ENCODE measurements at places on chromosomes 4 and X.

DNA sequence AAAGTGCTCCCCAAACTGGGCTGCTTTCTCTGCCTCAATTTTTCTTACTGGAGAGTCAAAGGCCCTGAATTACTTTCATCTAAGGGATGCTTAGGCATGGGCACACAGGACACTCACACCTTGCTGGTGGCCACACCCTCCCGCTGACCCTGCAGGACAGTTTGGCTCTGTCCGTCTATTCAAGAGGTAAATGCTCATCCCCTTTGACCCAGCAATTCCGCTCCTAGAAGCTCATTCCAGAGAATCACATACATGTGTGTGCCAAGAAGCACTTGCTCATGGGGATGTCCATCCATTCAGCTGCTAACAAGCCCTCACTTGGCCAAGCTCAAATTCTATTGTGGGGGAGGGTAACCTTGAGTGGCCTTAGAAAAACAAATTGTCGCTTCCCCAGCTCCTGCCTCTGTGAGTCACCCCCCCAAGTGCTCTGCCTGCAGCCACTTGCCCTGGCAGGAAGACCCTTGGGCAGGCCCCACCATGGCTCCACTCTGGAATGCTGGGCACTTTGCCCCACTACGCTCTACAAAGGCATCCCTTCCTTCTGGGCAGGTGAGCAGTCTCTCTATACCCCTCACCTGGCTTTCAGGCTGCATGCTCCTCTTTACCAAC lies 54.5 kb downstream of the HTRA3 start:
- DNase-seq, result no peak

DNA sequence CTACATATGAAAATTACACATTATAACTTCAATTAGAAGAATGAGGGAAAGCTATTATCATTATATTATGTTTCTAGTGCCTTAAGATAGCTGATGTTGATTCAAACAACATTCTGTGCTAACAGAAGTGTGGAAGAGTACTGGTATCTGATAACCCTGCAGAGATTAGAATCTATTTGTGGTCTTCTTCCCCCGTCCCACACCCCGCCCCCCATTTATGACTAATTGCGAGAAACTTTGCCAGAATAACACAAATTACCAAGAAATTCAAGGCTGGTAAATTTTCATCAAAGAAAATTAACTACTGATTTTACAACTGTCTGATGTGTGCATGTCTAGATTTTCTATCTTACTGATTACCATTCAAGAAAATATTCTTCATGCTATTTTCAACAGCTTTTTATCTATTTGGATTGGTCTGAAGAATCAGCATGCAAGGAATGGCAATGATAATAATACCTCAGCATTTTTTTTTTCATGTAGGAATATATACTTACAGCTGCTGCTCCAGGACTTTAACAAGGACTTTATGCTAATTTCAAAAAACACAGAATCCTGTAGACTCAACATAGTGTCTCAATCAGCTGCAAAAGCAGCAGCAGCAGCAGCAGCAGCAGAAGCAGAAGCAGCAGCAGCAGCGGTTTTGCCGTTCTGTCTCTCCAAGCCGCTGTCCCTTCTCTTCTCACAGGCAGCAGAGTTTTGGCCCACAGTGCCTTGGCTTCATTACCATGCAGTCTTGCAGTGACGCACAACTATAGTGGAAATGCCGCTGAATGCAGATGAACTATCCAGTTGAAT lies 126.7 kb downstream of the FRYL start:
- DNase-seq, result no peak

GRCh38 chr4:106503116-106504050 lies 134.8 kb upstream of the GIMD1 start:
- DNase-seq, result no peak

GRCh38 chrX:84044051-84044450 lies 143.9 kb downstream of the RPS6KA6 start:
- no peak for DNase-seq

GRCh38 chr4:173269280-173269679 lies 64.9 kb downstream of the HMGB2 start:
- no peak for DNase-seq

GRCh38 chrX:155880586-155881157 lies 473 bp upstream of the VAMP7 start:
- DNase-seq, result no peak

DNA sequence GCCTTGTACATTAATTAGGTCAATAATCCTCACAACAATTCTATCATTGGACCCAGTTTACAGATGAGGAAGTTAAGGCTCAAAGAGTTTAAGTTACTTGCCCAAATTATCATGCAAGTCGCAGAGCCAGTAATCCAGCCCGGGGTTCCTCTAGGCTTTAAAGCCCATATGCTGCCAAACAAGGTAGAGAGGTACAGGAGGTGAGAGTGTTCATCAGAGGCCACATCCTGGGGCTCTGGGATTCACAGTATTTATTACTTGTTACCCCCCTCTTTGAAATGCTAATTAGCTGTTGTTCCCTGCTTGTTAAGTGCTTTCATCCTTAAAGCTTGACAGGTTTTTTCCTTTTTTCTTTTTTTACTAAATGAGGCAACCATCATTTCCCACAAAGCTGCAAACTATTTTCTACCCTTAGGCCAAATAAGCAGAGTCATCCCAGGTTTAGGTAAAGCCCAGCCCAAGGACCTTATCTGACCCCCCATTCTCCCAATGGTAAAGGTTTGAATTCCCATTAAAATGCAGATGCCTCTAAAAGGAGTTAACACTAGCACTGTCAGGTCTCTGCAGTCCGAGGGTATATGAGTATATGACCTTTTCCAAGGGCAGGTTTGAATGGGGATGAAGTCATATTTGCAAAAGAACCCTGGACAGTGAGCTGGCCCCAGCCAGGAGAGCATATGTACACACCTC lies 150.3 kb downstream of the SOX3 start:
- no peak for DNase-seq

- no peak for DNase-seq
Observed at GRCh38 chr4:7537853-7538400, 103.2 kb upstream of the PSAPL1 start.

DNA sequence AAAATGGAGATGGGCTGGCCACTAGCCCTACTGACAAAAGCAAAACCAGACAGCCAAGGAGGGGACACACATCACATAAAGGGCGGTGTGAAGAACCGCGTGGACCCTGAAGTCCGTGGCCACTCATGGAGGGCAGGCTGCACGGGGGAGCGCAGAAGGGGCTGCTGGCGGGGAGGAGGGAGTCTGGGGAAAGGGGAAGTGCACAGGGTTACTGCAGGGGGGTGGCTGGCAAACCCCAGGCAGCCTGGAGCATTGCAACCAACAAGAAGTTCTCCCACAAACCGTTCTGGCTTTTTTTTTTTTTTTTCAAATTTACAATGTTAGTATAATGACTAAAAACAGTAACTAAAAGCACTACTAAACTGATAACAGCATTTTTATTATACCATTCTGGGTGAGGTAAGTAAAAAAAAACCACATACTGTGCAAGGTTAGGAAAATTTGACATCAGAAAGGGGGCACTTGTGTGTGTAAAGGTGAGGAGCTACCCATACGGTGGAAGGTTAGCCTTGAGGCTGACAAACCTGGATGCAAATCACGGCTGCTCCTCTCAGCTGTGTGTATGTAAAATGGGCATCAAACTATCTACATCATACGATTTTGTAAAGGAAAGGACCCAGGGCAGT lies 87.1 kb downstream of the TSPAN5 start:
- DNase-seq, result no peak

- no peak for DNase-seq
Observed at GRCh38 chr4:135741583-135741982, 1540.0 kb upstream of the PABPC4L start.

- no peak for DNase-seq
Observed at GRCh38 chrX:55486736-55487135, 2.9 kb downstream of the USP51 start.

DNA sequence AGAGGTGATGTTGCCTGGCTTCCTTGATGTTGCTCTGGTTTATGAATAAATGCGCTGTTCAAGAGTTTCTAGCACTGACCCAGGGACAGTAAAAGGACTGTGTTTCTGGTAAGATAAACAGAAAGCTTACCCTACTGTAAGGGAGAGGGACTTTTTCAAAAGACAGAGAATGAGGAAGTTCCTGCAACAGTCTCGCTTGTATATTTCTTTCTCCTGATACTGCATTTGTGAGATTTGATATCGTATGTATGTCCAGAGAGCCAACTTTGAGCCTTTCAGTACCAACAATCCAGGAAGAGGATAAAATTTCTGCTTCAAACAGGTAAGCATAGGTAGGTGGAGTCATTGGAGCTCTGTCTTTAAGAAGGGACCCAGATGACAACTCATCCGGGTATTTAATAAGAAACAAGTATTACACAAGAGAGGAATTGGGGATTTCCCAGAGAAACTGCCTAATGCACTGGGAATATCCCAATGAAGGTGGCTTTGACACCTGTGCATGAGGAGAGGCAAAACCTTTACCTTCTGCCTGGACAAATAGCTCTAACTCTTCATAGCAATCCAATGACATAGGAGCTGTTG lies 773 bp downstream of the DAPP1 start:
- DNase-seq, result no peak

DNA sequence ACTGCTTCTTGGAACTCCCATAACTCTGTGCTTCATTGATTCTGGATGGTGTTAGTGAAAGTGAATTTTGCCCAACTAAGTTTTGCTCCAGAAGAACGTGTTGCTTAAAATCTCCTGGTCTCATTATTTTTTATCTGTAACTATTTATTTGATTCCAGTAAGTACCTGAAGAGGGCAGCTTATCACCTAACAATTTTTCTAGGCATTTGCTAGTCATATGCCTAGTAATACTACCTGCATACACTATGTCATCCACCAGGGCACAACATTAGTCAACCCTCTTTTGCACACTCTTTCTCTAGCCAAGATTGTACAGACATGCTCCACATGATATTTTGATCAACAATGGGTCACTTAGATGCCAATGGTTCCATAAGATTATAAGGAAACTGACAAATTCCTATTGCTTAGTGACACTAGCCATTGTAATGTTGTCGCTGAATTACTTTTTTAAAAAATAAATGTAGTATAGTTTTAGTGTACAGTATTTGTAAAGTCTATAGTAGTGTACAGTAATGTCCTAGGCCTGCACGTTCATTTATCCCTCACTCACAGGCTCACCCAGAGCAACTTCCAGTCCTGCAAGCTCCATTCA lies 499.9 kb upstream of the AADAT start:
- no peak for DNase-seq

- DNase-seq, result no peak
Observed at GRCh38 chr4:107153228-107153627, 117.1 kb upstream of the DKK2 start.

GRCh38 chrX:40268188-40268520 lies 170.4 kb upstream of the BCOR start:
- no peak for DNase-seq

DNA sequence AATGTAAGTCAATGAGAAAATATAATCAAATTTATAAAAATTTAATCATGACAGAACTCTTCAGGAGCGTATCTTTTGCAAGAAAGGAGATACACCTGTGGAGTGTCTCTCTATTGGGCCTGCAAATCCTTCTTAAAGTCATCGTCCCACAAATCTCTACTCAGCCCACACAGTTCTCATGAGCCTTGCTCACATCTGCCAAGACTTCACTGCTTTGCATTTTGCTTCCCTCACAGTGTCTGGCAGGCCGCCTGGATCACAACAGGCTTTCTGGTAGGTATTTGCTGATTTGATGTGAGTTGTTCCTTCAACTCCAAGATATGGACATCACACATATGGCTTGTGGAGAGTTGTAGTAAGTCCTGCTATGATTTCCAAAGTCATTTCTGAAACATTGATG lies 183.1 kb upstream of the ARX start:
- DNase-seq, result no peak

DNA sequence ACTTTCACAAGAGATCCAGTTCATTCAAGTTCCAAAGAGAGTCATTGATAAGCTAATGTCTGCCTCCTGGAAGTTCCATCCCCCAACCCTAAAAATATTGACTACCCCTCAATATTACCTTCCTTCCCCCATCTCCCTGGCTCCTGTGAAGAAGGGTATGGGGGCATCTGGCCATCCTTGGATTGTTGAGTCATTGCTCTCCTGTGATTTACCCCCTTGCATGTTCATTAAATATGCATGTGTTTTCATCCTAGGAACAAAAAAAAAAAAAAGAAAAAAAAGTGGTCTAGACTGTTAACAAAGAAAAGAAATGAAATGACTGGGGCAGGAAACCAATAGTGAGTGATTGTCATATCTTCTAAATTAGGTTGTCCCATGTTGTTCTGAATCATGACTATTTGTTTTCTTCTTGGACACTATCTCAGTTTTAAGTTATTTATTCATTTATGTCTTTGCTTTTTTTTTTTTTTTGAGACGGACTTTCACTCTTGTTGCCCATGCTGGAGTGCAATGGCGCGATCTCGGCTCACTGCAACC lies 51.9 kb upstream of the HUWE1 start:
- DNase-seq, result no peak

- DNase-seq, result no peak
Observed at GRCh38 chr4:186932196-186932595, 208.5 kb upstream of the FAT1 start.

GRCh38 chrX:46408553-46409407 lies 136.4 kb downstream of the ZNF674 start:
- DNase-seq, result peak; percentile 19

- DNase-seq, result no peak
Observed at GRCh38 chr4:115233600-115233999, 120.2 kb upstream of the NDST4 start.

DNA sequence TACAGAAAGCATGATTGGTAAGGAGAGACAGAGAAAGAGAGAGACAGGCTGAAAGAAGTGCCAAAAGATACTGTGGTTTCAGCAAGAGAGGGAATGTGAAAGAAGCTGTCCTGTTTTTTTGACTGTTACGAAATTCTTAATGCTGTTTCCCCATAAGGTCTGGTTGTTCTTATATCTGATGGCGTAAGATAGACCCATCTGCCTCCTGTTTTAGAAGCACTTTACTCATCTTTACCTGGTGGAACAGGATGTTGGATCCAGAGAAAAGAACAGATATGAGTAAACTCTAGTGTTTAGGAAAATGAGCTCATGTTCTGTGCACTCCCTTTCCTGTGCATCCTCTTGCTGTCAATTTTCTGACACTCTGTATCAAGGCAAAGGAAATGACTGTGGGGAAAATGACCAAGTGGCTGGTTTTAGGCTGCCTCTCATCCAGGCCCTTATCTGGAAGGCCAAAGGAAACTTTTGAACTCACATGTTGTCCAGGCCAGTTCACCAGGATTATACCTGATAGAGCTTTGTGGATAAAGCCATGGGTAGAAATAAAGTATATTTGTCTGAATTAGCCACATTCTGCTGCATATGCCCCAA lies 311.7 kb upstream of the HTR2C start:
- DNase-seq, result no peak

GRCh38 chr4:94068753-94069719 lies 138.6 kb upstream of the SMARCAD1 start:
- DNase-seq, result no peak

GRCh38 chr4:95956094-95956493 lies 116.2 kb downstream of the PDHA2 start:
- no peak for DNase-seq

DNA sequence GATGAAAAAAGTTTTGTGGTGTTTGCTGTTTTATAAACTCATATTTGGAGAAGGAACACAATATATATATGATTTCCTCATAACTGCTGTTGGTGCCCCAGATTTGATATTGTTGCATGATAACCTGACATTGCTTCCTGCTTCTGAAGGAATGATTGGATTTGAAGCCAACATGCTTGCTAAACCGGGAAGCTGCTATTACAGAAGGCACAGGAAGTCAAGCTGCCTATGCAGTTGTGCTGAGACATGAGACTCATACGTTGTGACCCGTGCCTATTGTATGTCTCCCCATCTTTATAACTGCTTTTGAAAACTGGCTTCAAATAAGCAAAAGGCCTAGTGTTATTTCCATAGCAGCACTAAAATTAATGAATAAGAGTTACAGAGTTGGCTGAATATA lies 32.9 kb downstream of the GAB1 start:
- no peak for DNase-seq

Measured in activated CD8-positive, alpha-beta memory T cell treated with anti-CD3 and anti-CD28 coated beads for 1 hour (primary cell).